ENCODE measurements at places on chromosomes 1 and 21. TPM values are rescaled to one million over a fixed set of nuclear protein-coding genes. Genes with fewer than 3 reads are reported as not detected.

DNA sequence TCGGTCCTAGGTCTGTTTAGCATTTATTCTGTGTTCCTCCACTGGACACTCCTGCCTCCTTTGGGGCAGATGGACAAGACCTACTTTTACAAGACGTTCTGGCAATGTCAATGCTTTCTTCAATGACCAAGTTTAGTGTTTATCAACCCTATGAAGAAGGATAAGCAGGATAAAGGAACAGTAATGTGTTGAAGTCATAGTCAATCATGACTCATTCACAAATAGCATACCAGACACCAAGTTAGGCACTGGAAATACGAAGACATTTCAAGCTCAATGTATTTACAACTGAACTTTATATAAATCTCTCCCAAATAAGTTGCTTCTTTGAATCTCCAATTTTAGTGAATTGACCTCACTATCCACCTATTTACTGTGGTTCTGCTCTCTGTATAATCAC lies 4.8 kb upstream of the SLC35D1 start:
- no peak for DNase-seq

PPP1R12B gene
- total RNA-seq = 25.8 TPM

SDF4 gene
- total RNA-seq = 75.4 TPM

DNA sequence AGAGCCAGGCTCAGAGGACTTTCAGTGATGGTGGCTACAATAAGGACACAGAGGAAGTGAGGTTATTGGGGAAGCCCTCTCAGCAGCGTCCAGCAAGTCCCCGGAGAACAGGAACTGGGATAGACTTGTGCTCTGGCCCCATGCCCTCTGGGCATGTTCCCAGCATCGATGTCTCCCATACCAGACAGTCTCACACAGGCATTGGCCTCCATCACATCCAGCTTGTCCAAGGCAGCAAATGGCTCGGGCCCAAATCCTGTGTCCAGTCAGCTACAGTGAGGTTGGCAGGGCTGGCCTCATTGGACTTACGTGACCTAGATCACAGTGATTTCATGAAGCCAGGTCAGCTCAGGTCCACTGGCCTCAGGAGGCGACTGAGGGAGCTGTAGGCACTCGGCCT lies 19.6 kb upstream of the TMEM54 start:
- no peak for DNase-seq

OTUD3 gene
- total RNA-seq = 5.0 TPM

GRCh38 chr1:33895396-33895795 lies 31.5 kb downstream of the HMGB4 start:
- DNase-seq = no peak

DNA sequence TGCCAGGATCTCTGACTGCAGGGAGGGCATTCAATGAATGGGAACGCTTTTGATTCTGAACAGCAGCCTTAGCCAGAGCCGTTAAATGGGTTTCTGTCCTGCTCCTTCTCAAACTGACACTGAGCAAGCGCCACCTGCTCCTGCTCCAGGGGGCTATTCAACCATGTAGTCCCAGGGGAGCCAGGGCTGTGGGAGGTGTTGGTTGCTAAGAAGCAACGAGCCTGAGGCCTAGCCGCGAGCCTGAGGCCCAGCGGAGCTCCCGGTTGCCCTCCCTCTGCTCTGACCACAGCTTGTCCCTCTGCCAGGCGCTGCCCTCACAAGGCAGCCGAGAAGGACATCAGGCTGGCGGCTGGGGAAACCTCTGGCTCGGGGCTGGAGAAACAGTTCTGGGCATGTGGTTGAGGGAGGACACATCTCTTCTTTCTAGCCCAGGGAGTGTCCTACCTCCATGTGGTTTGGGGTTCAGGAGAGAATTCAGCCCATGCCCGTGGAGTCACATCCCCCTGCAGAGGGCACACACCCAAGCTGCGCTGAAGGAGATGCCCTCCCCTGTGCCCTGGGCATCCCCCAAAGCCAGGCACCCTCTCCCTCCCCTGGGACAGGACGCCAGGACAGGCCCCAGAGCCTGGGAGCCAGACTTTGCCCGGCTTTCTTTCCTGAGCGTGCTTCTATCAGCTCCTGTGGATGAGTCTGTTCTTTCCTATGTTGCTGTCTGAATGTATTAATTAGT lies 18.0 kb downstream of the PCP4 start:
- no peak for DNase-seq

GRCh38 chr21:40270047-40270446 lies 402.8 kb downstream of the PCP4 start:
- DNase-seq = no peak

TMEM240 gene
- not detected for total RNA-seq

DNA sequence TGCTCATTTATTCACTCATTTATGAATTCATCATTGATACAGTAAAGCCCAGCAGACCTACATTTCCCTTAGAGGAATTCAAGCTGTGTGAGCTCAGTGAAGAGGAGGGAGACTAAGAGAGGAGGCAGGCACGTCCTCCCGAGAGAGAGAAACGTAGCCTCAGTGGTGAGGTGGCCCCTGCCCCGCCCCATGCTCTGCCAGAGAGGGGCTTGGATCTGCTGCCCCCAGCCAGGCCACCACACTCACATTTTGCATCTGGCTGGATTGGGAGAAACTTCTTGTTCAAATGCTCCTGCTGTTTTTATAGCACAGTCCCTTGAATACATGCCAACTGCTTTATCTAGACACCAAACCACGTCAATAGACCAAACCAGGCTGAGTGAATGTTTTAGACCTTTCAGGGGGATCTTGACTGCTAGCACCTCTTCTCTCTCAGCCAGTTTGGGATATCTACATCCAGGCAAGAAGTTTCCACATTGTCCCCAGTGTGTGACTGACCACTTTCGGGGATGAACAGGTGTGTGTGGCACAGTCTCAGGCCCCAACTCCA lies 67.7 kb upstream of the AJAP1 start:
- no peak for DNase-seq

GRCh38 chr1:6599141-6599975 lies 3.3 kb downstream of the KLHL21 start:
- no peak for DNase-seq

GRCh38 chr1:164423136-164423535 lies 135.8 kb upstream of the PBX1 start:
- no peak for DNase-seq

DNA sequence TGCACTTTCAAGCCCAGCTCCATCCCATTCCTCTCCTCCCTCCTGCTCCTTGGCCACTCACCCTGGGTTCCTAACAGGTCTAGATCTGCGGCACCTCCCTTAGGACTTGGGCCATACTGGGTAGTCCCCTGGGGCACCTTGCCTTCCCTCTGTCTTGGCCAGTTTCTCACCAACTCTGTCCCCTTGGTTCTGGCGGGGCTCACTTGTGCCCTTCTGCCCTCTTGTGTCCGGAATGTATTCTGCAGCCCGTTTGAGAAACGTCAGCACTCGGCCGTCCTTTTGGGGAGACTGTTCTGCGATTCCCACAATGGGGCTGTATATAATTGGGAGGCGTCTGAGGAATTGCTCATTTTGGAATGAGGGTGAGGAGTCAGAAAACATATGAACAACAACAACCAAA lies 162.4 kb downstream of the ZSCAN20 start:
- DNase-seq = no peak

DNA sequence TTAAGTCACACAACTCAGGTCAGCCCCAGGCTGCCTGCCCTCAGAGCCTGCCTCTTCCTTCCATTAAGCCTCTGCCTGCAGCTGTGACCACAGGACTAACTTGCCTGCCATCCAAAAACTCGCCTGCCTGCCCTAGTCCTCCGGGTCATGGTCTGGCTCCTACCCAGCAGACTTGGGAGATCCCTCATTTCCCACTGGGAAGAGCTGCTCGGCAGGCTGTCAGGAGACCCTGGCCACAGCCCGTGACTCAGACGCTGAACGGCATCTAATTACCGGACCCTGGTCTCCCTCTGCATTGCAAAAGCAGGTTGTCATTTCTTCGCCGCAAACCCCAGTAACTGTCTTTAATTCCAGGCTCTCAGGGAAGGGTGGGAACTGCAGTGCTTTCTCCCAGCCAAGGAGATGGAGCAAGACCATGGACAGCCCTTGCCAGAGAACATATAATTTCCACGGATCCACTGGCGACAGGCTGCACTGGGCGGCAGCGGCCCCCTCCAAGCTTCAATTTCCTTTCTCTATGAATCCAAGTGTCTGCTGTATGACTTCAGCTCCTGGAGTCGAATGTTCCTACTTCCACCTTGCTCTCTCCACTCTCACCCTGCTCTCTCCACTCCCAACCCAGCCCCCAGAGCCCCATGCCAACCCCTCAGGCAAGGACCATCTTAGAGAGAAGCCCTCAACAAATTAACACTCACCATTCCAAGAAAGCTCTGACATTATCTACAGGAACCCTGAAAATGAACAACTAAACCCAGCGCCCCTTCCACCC lies 20.4 kb downstream of the OLFML2B start:
- DNase-seq = no peak

- DNase-seq = no peak
Measured at GRCh38 chr1:97832481-97832880, 88.4 kb downstream of the DPYD start.

DNA sequence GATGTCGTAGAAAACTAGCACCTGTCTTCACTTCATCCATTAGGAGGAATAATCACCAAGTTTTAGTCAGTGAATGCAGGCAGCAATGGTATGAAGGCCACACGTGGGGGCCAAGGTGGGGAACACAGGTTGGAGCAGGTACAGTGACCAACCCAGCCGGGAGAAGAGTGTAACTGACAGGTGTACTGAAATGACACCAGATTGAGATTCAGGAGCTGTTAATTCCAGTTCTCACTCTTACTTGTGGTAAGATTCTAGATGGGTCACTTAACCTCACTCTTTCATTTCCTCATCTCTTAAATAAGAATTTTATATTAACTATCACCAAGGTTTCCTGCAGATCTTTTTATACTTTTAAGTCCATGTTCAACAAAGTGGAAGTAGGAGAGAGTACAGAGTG lies 206.2 kb upstream of the PTBP2 start:
- DNase-seq = no peak

DNA sequence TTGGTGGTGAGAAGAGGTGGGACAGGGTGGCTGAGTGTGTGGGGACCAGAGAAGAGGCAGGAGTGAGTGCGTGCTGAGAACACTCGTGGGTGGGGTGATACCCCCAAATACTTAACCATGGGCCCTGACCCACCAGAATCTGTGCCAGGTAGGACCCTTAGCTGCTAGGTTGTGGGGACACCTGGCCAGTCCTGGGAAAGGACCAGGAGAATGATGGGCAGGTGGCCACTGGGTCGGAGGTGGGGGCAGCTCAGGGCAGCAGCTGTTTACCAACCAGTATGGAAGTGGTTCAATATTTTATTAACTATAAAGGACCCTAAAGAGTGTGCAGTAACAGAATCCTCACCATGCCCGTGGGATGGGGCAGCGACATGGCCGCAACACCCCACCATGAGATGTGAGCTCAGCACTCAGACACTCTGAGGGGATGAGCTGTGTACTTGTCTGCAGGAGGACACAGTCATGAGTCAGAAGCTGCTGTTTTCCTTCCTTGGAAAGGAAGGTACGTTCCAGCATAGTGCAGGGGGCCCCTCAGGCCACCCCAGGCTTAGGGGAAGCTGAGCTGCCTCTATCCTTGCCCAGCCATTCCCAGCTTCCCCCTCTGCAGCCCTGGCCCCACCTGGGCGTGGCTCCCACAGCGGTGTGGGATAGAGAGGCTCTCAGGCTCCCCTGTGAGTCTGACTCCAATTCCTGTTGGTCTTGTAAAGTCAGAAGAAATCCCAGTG lies 25.4 kb downstream of the TEX35 start:
- no peak for DNase-seq

MMEL1 gene
- total RNA-seq = not detected

DNA sequence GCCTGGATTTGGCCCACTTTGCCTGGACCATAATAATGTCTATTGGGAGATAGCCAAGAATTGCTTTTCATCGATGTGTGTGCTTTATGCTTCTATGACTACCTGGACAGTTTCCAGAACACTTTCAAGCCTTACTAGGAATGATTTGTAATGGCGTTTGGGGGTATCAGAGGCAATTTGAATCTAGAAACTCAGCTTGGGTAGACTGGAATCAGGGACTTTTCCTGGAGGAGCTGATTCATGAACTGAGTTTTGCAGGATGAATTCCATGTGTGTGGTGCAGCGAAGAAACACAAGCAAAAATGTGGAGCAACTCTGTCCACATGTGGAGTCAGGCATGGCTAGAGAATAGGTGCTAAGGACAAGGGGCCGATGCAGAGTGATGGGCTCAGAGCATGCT lies 11.9 kb upstream of the TMEM61 start:
- DNase-seq = no peak

- no peak for DNase-seq
Measured at GRCh38 chr1:165650981-165651625, 20.1 kb downstream of the MGST3 start.

DNA sequence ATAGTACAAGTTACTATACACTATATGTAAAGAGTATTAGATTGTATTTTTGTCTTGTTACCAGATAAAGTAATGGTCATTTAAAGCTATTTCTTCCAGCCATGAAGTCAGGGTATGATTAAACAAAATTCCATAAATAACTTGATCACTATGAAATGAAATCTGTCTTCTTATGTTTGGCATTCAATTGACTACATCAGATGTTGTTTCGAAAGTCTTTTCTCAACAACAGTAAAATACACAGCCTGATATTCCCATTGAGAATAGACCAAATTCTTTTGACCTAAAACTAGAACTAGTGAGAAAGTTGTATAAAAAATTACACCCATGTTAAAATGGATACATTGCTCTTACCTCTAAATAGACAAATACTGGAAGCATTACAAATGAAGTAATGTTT lies 134.6 kb upstream of the ADAMTS5 start:
- no peak for DNase-seq

DARS2 gene
- 9.6 TPM for total RNA-seq

TMEM9 gene
- 34.0 TPM for total RNA-seq

DNA sequence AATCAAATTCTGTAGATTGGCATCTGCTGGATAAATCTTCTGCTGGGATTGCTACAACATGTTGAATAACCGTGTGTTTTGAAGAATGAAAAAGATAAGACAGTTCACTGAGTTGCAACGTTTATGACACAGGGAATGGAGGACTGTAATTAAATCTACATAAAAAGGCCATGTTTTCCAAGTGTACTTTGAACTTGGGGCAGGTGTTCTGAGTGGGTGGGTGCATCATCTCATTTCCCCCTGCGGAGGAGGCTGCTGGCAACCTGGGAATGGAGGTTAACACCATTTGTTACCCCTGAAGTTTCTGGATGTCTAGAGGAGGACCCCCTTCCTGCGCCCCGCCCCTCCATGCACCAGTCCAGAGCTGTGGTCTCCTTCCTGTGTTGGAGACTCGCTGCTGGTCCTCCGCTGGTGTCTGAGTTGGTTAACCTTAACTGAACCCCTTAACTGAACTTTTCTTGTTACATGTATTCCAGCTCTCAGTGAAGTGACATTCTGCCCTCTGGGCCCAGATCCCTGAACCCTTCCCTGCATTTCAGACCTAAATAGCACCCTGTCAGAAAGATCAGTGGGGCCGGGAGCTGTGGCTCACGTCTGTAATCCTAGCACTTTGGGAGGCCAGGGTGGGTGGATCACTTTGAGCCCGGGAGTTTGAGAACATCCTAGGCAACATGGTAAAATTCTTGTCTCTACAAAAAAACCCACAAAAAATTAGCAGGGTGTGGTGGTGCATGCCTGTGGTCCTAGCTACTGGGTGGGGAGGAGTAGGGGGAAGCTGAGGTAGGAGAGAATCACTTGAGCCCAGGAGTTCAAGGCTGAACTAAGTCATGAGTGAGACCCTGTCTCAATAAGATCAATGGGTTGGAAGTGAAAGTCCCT lies 31.8 kb downstream of the UCK2 start:
- no peak for DNase-seq

Measured in esophagus squamous epithelium (tissue), 5 donors.